ENCODE measurements at places on chromosomes 12 and 14.
A peak's percentile ranks its signal among the peaks of the same experiment; 100 is the strongest.

- DNase-seq = no peak
Observed at GRCh38 chr14:80762641-80763228, 178.8 kb downstream of the CEP128 start.

GRCh38 chr12:16608946-16609539, 3.1 kb upstream of the LMO3 start:
- no peak for DNase-seq

GRCh38 chr12:39807043-39807442, 187.4 kb upstream of the ABCD2 start:
- no peak for DNase-seq

DNA sequence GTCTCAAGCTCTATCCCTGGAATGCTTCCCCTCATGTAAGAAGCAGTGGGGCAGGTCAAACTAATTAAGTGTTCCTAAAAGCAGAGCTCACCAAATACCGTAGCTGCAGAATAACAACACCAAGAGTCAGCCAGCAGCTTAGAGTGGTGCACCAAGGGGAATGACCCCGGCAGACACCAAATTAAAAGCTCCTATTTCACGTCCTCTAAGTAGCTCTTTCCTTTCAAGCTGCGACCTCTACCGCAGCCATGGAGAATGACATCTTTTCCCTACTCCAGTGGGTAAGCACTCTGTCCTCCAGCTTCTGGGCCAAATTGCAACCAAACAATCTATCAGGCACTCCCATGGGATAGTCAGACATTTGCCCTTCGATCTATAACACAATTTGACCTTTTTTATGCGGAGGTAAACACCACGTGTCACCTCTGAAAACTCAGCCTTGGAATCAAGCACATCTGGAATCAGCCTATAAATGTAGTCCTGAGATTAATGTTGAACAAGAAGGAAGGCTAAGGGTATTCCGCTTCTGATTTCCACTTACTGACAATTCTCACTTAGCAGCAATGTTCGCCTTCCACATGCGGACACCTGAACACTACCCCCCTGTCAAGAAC, 67.6 kb upstream of the CDKN3 start:
- DNase-seq = peak; percentile 76

DNA sequence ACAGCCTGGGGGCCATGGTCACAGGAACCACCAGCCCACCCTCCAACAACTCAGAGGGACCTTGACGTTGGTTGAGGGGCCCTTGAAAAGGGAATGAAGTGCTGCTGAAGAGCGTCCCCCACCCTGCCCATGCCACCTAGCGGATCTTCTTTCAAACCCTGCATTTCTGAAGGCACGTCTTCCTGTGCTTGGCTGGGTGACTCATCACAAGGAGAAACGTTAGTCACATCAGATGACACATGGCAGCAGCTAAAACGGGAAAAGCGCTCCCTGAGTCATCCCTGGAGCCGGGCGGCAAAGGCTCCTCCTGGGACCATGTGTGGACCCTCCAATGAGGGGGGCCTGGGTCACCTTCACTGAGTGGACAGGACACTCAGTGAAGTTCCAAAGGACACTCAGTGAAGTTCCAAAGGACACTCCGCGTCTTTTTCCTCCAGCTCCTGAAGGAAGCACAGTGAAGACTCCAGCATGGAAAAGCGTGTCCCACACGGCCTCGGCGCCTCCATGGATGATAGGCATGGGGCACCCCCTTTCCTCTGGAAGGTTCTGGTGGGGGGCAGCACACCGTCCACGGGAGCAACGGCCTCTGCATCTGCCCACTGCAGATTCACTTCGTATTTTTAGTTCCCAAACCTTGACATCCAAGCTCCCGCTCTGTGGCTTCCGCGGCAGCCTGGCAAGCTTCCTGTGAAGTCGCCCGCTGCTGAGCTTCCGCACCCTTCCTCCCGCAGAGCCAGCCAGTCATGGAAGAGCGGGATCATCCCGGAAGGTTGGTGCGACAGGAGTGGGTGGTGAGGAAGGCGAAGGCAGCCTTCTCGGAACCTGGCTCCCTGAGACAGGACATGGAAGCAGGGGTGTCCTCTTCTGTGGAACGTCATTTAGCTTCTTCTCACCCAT, 383.4 kb downstream of the VRK1 start:
- DNase-seq = no peak

- no peak for DNase-seq
Observed at GRCh38 chr12:13973996-13974395, 7.4 kb downstream of the GRIN2B start.

DNA sequence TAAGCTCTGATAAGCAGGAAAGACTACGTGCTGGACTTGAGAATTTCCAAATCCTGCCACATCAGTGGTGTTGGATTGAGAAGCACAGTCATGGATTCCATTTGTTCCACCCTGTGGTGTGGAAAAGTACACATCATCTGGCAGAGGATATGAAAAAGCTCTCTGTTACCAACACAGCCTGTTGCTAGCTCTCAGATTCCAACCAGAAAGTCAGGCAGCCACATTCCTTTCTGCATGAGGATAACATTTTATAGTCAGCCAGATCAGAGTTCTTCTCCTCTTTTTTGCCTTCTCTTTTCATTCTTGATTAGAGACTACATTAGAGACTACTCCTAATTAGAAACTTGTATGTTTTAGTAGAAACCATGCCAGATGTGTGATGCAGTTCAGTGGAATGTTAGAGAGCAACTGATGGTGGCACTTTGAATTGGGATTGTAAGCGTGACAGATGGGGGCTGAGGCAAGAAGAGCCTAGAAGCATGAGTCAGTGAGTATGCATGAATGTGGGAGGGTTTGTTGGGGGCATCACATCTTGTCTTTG, 61.2 kb upstream of the STXBP6 start:
- DNase-seq = peak; percentile 70

GRCh38 chr12:29463198-29463597, 34.3 kb downstream of the OVCH1 start:
- DNase-seq = no peak

DNA sequence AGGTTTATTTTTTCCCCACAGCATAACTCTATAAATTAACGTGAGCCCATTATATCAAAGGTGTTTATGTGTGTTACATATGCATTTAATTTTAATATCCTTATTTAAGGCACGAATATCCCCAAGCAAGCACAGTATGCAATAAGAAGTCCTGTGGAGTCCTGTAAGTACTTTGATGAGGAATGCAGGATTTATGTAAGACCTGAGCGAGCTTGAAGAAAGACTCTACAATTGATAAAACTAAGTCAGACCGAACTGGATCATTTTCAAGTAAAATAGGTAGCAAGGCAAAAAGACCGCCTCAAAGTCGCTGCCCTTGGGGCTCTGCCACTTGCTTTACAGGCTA, 755 bp downstream of the SLC25A21 start:
- DNase-seq = no peak

GRCh38 chr14:76203086-76204001, 51.6 kb downstream of the GPATCH2L start:
- DNase-seq = no peak

GRCh38 chr12:80099259-80099658, at the start of gene OTOGL:
TSS of gene OTOGL (plus strand) at chr12:80099537. CDS start at chr12:80209432, 109,895 bp downstream.
- peak; percentile 14 for DNase-seq

GRCh38 chr12:130286741-130287440, 50.8 kb upstream of the PIWIL1 start:
- DNase-seq = no peak

DNA sequence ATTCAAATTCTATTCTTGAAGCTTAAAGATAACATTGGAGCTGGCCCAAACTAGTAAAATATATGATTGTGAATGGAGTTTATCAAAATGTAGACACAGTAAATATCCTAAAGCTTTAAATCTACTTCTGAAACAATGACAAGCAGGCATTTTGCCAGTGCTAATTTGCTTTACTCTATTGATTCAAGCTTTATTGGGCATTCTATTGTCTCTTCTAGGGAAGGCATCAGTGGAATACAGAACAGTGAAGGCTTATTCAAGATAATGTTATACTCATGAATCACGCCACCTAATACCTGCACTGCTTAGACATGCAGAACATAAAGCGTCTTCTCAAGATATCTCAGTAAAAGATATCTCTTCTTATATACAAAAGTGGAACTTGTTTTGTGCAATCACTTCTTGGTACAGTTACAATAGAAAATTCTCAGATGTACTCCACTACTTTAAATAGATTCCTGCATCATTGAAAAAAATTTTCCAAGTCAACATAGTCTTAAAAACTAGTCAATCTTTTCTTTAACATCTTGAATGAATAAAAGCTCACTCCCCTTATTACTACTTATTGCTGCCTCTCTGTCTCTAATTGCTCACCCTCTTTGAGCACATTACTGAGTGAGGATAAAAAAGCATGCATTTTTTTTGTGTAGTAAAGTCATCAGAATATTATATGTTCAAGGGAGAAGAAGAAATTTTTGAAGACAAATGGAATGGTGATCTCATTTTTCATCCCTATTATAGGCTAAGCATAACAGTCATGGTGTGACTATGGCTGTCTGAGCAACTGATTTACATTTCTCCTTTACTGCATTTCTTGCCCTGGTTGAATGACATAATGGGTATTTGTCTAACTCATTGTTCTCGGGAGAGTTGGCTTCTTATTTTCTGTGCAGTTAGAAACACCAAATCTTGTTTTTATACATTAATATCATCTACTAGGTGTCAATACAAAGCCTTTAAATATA, 98.0 kb upstream of the E2F7 start:
- no peak for DNase-seq

GRCh38 chr12:93777254-93777653, 100.1 kb downstream of the CRADD start:
- peak; percentile 34 for DNase-seq

DNA sequence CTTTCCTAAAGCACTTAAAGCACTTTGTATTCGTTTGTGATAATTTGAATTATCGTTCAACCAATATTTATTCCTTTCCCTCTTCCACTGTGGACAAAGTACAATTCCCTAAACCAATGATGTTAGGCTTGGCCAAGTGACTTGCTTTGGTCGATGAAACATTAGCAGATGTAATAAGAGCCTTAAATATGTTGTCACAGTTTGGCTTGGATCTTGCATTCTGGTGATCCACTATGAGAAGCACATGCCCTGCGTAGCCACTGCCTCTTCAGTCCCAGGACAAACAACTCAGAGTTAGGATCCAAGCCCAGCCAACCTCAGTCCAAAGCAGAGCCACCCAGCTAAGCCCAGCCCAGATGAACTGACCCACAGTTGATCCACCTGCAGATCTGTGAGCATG, 8.4 kb upstream of the C12orf75 start:
- DNase-seq = no peak

GRCh38 chr12:130879781-130880389, 8.0 kb downstream of the RAN start:
- no peak for DNase-seq

Data from renal pelvis (tissue), 12 donors.